ENCODE measurements at places on chromosomes 3 and 15. TPM values are rescaled to one million over a fixed set of nuclear protein-coding genes. Genes with fewer than 3 reads are reported as not detected.
A peak's percentile ranks its signal among the peaks of the same experiment; 100 is the strongest.

ANKDD1A gene
- total RNA-seq = 29.0 TPM

MCTP2 gene
- total RNA-seq = 14.3 TPM

DAZL gene
- total RNA-seq = not detected

BCHE gene
- total RNA-seq = 0.30 TPM

ZPLD1 gene
- not detected for total RNA-seq

BFSP2 gene
- total RNA-seq = not detected

LTK gene
- 0.90 TPM for total RNA-seq

GOLGA6D gene
- not detected for total RNA-seq

SGO1 gene
- total RNA-seq = not detected

SENP8 gene
- total RNA-seq = 2.1 TPM

KBTBD8 gene
- total RNA-seq = 4.8 TPM

SLC25A26 gene
- total RNA-seq = 44.4 TPM

PPCDC gene
- 19.8 TPM for total RNA-seq

DNA sequence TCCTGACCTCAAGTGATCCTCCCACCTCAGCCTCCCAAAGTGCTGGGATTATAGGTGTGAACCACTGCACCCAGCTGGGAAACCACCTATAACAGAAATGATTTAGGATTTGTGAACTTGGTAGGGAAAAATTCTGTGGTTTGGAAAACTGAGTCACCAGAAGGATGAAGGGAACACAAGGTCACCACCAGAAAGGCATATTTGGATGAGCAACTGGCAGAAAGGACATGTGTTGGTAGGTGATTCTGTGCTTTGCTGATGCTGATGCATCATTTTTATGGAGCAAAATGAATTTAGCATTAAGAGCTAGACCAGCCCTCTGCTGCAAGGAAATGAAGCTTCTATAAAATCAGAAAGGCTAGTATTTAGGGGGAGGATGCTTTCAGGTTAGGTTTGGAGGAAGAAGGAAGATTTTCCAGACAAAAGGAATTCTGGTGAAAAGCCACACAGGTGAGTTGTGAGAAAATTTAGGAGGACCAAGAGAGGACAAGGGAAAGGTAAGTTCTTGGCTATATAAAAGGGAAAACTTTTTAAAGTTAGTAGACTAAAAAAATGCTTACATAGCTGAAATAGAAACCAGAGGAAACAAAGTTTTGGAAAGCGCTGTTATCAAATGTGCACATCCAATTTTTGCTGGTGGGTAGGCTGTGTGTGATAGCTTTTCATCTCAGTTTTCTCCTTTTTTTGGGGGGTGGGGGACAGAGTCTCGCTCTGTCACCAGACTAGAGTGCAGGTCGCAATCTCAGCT lies 3.6 kb downstream of the PXK start:
- DNase-seq = no peak

DNA sequence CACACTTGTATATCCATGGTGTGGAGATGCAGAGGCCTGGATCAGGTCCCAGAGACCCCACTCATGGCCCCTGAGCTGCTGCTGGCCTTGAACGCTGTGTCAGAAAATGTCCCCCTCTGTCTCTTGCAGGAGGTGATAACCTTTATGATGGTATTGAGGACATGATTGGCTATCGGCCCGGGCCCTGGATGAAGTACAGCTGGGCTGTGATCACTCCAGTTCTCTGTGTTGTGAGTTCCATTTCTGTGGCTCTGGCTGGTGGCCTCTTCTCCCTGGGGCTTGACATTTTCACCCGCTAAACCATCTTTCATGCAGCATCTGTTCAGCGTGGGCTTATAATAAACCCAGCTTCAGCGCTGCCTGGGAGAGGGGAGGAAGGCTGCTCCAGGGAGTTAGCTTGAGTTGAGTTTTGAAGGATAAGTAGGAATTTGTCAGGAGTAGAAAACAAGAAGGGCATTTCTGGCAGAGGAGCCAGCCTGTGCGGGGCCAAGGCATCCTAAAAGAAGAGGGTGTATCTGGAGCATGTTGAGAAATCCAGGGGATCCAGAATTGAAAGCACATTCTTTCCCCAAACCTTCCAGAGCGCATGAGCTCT lies 61.1 kb downstream of the GRIP2 start:
- no peak for DNase-seq

DNA sequence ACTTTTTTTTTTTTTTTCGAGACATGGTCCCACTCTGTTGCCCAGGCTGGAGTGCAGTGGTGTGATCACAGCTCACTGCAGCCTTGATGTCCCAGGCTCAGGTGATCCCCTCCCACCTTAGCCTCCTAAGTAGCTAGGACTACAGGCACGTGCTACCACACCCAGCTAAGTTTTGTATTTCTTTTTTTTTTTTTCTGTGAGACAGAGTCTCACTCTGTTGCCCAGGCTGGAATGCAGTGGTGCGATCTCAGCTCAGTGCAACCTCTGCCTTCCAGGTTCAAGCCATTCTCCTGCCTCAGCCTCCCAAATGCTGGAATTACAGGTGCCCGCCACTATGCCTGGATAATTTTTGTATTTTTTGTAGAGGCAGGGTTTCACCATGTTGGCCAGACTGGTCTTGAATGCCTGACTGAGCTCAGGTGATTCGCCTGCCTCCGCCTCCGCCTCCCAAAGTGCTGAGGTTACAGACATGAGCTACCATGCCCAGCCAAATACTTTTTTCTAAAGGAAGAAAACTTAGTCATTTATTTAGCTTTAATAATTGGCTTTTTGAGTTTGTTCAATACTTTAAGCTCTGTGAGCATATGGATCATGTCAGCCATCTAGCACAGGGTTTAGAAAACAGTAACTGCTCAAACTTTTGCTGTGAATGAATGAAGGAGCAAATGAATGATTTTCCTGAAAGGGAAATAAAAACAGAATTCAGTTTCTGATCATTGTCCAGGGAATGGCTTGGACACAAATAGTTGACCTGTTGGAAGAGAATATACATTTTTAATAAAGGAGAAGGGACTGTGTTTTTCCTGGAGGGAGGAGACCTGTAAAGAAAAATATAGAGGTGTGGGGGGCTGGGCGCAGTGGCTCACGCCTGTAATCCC lies 26.0 kb downstream of the UBE2E1 start:
- no peak for DNase-seq

DNA sequence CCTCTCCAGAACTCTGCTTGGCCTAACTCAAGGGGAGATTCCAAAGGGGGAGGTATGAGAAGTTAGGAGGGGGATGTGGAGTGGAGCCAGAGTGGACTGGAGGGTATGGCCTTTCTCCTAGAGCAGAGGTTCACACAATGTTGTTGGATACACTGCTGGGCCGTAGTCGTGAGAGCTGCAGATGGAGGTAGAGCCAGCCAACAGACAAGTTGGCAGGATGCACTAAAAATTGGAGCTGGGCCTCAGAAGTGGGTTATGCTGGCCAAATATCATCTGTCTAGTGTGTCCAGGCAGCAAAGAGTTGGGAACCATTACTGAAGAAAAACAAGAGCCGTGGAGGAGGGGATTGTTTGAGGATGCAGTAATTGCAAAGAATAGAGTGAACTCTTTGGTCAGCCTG lies 27.7 kb upstream of the LRRFIP2 start:
- DNase-seq = no peak

GRCh38 chr3:10006762-10007090 lies 19.5 kb upstream of the FANCD2 start:
- DNase-seq = no peak

- DNase-seq = no peak
These were observed 84.6 kb downstream of the HCN4 start for GRCh38 chr15:73284090-73284716.

DNA sequence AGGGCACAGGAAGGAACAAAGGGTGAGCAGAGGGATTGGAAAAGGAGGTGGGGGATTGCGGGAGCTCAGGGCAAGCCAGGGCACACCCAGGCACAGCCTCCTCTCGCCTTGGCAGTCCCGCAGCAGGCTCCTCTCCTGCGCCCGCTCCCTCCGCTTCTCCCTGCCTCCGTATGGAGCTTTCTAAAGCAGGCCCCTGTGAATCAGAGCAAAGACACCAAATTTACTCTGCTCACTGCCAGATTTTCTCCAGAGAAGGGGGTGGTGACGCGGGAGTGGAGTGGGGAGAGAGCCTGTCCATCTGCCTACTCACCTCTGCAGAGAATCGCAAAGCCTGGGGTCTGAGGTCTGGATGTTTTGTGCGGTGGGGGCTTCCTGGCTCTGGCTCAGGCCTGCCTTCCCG lies 20.0 kb downstream of the ATP2B2 start:
- no peak for DNase-seq

DNA sequence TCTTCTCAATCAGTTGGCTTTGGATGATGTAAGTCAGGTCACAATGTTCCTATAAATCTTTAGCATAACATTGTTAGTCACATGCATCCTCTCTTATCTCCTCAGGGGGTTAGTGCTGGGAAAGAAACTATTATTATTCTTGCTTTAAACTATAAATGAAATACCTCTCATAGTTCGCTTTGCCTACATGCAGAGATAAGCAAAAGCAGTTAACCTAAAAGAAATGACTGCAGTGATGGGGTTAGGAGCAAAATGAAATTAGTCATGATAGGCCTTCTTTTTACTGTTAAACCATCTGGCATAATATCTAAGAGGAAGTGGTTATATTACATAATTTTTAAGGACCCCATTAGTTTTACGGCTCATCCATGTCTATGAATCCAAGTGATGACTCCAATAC lies 91.7 kb upstream of the IGSF10 start:
- no peak for DNase-seq

DNA sequence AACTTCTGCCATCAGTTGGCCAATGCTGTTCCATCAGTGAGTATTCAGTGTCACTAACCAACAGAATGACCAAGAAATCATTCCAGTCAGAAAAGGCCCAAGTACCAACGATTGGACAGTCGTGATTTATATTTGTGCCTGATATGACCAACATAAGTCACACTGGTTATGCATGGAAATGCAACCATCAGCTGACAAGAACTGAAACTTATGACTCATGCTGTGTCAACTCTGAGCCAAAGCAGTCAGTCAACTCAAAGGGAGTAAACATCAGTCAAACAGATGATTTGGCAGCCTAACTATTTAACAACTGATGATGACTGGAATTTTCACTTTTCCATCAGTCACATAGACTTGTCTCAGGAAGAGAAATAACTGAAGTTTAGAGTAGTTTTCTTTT lies 142.4 kb downstream of the ANXA2 start:
- peak; percentile 8 for DNase-seq

DNA sequence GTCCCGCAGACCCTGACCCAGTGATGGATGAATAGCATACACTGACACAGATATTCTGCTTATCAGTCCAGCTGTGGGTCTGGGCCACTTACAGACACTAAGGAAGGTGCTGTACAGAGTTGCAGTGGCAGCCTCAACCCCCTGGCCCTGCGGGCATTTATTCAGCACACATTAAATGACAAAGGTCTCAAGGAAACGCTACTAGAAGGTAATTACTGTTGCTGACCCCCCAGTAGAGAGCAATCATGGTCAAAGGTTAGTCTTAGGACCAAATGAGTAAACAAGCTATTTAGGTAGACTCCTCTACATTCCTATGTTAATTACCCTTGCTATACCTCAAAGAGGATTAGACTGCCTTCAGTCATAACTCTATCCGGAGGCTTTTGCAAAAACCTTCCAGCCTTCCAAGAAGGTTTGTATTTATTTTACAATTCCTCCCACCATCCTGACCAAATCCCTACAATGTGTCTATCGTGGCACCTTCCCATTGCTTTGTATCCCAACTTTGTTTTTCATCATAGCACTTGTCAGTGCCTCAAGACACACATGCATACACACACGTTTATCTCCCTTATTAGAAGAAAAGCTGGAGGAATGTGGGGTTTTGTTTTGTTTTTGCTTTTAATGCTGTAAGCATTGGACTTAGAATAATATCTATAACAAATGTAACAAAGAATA lies 227.9 kb downstream of the PYDC2 start:
- DNase-seq = no peak

DNA sequence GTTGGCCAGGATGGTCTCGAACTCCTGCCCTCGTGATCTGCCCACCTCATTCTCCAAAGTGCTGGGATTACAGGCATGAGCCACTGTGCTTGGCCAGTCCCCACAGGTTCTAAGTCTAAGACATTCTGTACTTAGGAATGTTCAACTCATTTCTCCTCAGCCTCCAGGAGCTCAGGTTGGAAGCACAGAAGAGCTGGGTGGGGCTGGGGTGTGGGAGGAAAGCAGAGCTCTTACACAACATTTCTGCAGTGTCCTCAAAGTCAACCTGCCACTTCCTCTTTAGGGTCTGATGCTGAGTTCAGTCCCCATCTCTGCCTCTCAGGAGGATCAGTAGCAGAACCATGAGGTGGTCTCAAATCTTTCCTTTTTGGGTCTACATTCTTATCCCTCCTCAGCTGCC lies 75.5 kb downstream of the MRPL46 start:
- no peak for DNase-seq

- DNase-seq = no peak
These were observed 234.7 kb downstream of the CDIN1 start for GRCh38 chr15:36814105-36814504.

DNA sequence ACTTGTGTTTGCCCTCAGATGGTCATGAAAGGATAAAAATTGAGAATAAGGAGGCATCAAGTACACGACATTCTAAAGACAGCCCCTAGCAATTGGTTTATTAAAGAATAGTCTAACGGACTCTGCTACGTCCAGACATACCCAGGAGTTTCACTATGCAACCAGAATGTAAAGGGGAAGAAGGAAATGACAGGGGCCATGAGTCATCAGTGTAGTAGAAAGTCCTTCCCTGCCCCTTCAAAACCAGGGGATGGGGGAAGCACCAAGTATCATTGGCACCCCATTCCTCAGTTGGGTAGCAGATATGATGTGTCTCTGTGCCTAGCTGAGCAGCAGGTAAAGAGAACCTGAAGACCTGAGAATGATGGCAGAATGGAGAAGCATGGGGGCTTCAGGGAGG lies 367.4 kb downstream of the IL20RB start:
- DNase-seq = no peak

DNA sequence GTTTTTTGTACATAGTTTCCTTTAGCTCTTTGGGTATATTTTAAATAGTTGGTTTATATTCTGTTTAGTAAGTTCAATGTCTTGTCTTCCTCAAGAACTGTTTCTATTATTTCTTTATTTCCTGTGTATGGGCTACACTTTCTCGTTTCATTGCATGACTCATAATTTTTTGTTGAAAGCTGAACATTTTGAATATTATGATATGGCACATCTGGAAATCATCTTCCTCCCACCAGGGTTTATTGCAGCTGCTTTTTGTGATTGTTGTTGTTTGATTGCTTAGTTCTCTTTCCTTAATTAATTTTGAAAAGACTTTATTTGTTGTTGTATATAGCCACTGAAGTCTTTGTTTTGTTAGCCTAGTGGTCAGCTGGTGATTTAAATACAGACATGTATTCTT lies 43.8 kb downstream of the LSM3 start:
- DNase-seq = no peak
